ENCODE measurements at places on chromosomes 13 and 19. TPM values are rescaled to one million over a fixed set of nuclear protein-coding genes. Genes with fewer than 3 reads are reported as not detected.

- DNase-seq = no peak
Observed at GRCh38 chr13:39765801-39766463, 110.5 kb downstream of the COG6 start.

DNA sequence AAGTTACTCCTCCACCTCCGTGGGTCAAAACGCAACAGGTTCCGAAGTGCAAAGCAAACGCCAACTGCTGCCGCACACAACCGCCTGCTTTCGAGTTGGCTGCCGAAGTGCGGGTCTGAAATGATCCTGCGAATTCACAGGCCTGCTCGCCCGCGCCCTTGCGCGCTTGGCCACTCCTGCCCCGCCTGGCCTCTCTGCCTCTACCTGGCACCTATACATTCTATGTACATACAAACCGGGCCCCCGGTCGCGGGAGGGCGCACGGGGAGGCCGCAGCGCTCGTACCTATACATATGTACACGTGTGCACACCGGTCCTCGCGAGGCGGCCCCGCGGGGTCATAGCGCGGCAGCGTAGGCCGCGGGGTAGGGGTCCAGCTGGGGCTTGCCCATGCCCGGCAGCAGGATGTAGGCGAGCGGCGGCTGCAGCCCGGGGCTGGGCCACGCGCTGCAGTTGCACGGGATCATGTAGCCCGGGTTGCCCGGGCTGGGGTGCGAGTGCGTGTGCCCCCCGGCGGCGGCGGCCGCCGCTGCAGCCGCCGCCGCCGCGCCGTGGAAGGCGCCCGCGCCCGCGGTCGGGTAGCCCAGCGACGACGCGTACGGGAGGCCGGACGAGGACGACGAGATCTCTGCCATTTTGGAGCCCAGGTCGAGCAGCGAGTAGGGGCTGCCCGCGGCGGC is 1.3 kb downstream of the SOX21 start:
- no peak for DNase-seq

DNA sequence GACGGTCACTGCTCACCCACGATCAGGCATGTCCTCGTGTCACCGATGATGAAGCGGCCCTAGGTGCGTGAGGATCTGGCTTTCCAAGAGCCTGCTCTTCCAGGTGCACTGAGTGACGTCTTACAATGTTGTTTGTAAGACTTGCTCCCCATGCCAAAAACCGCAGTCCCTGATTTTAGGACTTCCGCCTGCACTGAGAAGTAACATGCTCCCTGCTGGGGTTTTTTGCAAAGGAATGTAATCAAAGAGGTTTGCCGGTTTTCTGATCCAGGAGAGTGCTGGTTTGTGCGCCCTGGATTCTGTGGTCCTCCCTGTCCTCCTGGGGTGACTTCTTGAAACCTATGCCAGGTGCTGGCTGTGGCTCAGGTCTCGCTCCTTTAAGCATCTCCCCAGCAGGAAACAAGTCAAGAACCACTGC is 38.8 kb downstream of the MYO9B start:
- no peak for DNase-seq

DNA sequence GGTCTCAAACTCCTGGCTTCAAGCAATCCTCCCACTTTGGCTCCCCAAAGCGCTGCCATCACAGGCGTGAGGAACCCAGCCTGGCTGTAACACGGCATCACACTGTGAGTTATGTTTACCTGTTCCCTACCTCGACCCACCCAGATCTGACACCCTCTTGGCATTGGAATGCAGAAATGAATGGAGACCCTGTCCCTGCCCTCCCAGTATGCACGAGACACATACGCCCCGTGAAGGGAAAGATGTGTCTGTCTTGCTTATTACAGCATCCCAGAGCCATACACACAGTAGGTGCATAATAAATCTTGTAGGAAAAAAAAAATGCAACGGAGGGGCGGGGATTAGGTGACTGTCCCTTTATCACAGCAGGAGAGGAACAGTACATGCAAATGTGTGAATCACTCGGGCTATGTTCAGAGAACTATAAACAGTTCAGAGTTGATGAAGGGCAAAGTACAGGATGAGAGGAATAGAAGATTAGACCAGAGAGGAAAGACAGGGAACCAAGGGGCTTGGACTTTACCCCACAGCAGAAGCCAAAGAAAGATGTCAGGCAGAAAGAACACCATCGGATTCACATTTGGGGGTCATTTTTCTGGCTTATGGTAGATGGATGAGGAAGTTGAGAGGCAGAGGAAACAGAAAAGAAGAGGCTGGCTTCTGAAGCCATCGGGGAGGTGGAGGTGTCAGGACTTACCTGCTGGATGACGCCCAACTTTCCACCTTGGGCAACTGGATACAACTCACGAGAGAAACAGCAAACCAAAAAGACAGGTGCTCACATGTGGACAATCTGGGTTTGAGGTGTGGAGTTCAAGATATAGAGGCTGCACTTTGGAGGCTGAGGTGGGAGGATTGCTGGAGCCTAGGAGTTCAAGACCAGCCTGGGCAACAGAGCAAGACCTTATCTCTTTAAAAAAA is 94.3 kb downstream of the INSR start:
- DNase-seq = no peak

GRCh38 chr13:76971851-76972829 is 19.7 kb upstream of the CLN5 start:
- DNase-seq = no peak

DNA sequence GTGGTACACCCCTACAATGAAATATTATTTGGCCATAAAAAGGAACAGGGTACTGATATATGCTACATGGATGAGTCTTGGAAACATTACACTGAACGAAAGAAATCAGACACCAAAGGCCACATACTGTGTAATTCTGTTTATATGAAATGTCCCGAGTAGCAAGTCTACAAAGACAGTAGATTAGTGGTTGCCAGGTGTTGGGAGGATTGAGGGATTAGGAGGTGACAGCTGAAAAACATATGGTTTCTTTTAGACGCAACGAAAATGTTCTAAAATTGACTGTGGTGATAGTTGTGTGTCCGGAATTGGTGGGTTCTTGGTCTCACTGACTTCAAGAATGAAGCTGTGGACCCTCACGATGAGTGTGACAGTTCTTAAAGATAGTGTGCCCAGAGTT is 35.1 kb downstream of the IL17D start:
- DNase-seq = no peak

DNA sequence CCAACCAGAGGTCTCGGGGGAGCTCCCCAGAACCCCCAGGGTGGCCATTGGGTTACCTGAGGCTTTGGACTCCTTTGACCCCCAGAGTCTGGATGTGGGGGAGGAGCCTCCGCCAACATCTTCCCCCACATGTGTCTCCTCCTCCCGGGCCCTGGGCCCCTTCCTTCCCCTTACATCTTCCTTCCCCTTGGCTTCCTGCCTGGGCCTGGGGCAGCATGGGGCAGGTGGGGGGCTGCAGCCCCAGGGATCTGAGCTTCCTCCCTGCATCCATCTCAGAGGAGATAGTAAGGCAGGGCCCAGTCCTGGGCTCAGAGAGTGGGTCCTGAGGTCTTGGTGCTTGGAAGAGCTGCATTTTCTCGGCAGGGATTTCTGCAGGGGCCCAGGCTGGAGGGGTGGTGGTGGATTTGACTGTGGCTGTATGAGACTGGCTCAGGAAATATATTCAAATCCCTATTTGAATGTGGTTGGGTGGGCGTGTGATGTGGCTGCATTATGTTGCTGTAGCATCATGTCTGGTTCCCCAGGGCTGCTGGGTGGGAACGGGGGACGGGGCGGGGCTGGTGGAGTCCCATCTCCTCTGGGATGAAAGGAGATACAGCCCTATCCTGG is 919 bp downstream of the VAV1 start:
- DNase-seq = no peak

- no peak for DNase-seq
Observed at GRCh38 chr19:10881403-10882107, 10.2 kb downstream of the CARM1 start.

The PSG4 gene
- 0.27 TPM for polyA plus RNA-seq

The GIPR gene
- polyA plus RNA-seq = 0.33 TPM

The GIPC3 gene
- polyA plus RNA-seq = 3.5 TPM

The GRK1 gene
- polyA plus RNA-seq = 0.08 TPM

Data from left renal pelvis (tissue), 4 donors.